ENCODE measurements at places on chromosomes 7 and 10.

DNA sequence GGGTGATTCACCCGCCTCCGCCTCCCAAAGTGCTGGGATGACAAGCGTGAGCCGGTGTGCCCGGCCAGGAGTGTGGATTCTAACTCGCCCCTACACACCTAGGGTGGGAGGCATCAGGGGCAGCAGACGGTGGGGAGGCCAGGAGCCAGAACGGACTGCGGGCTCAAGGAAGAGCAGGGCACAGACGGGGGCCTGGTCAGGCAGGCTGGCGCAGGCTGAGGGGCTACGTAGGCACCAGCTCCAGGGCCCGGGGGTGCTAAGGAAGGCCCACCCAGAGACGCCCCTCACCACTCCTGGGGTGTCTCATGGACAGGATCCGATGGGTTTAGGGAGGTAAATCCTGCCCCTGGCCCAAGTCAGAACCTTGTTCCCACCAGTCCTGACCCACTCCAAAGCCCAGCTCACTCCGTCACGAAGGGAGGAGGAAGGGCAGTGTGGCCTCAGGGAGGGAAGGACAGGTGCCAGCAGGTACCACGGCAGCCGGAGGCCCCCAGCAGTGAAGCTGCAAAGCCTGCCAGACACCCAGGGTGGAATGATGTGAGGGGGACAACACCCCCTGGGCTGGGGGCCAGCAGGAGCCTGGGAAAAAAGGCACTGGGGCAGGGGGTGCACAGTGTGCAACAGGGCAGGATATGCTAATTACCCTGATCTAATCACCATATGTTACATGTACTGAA, 251.4 kb downstream of the MAD1L1 start:
- DNase-seq = no peak

DNA sequence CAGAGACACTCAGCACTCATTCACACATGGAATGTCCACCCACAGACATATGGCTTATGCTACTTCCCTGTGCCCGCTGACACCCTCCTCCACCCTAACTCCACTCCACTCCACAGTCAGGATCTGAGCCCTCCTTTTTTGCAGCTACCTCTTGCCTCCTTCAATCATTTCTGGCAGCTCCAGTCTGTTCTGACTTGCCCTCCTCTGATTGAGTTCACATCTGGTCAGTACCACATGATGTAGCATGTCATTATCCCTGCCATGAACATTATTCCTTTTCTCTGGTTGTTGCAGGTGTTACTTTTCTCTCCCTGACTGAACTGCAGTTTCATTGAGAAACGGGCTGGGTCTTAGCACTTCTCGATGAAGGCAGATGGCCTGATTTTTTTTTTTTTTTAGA, 130.1 kb upstream of the EGR2 start:
- DNase-seq = no peak

- no peak for DNase-seq
Measured at GRCh38 chr7:108059526-108059925, 56.6 kb upstream of the LAMB1 start.

DNA sequence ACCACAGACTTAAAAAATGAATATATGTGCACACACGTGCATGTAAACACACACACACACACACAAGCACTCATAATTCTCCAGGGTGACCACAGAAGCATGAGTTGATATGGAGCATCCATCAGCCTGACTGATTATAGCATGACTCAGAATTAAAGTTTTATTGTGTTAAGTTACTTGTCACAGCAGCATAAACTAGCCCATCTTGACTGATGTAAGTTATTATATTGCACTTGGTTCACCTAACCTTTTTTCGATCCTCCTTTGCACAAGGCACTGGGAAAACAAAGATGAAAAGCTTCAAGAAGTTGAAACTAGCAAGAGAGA, 18.8 kb upstream of the SLC35G1 start:
- DNase-seq = no peak

DNA sequence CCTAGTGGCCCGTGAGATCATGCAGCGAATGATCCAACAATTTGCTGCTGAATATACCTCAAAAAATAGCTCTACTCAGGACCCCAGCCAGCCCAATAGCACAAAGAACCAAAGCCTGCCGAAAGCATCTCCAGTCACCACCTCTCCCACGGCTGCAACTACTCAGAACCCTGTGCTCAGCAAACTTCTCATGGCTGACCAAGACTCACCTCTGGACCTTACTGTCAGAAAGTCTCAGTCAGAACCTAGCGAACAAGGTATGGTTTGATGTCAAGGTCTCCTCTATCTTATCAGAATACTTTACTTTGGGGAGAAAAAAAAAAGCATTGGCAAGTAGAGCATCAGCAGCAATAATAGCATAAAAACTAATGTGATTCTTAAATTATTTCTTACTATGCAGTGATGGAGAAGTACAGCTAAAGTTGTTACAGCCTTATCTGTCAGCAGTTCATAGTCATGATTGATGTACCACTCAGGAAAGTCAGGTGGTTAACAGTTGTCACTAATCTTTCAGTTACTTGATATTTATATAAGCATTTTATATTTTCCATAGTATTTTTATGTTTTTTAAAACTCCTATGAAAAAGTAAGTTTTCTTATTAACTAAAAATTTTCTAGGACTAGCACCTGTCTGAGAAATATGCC, 117.1 kb downstream of the LCOR start:
- DNase-seq = no peak

GRCh38 chr10:71461457-71461856, 64.7 kb downstream of the CDH23 start:
- no peak for DNase-seq

GRCh38 chr7:17915168-17915567, 25.1 kb downstream of the SNX13 start:
- no peak for DNase-seq

DNA sequence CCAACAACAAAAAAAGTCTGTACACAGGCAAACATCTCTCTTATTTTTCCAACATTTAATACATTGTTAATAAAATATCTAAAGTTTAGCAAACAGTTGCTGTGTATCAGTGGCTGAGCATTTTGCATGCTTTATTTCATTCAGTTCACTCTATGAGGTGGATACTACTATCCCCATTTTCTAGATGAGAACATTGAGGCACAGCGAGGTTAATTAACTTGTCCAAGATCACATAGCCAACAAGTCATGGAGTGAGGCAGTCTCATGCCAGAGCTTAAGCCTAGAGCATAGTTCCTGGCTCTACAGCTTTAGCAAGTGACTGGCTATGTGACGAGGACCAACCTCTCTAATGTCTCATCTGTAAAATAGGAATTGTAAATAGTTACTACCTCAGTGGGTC, 4.4 kb downstream of the GATAD1 start:
- DNase-seq = no peak

GRCh38 chr10:28569506-28570159, 36.7 kb downstream of the WAC start:
- DNase-seq = no peak

GRCh38 chr7:107721286-107721685, 22.7 kb upstream of the CBLL1 start:
- no peak for DNase-seq

DNA sequence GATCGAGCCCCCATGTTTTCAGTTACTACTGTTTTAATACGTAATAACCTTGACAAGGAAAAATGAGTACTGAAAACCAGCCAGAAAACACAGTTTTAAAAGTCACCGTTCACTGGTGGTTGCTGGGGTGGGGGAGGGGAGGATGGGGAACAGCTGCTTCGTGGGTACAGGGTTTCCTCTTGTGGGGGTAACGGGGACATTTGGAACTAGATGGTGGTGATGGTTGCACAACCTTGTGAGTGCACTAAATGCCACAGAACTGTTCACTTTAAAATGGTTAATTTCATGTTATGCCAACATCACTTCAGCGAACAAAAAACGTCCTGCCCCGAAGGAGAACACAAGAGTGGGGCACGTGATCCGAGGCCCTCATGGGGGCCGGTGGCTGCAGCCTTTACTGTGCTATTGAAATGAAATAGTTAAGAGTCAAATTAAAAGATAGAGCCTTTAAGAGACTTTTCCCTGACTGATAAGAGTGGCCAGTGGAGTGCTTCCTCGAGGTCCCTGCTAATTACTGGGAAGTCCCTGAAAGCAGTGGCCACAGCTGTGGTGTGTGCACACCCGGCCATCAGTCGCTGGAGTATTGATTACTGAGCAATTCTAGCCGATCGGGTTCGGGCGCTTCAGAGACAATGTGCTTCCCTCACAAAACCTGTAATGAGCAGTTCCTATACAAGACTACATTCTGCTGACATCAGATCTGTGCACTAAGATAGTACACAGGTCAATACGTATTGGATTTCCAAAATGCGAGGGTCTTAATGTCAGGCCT, 80.3 kb downstream of the EBF3 start:
- DNase-seq = no peak

GRCh38 chr7:90713628-90714027, 117.5 kb downstream of the CDK14 start:
- DNase-seq = no peak
